GM23248 (cell line): ENCODE measurements at places on chromosomes 13 and 19.

DNA sequence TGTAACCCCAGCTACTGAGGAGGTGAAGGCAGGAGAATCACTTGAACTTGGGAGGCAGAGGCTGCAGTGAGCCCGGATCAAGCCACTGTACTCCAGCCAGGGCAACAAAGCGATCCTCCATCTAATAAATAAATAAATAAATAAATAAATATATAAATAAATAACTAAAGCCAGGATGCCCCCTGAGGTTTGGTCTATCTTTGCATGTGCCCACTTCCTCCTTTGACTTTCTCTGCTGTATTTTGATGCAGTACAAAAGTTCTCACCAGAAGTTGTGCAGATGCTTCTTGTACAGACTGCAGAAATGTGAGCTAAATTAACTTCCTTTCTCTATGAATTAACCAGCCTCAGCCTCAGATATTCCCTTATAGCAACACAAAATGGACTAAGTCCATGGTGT is 6.5 kb upstream of the N4BP2L2 start:
- H3K36me3 ChIP-seq, result no peaks in the 10 kb centered on the region
- no peak overlapping the region for H3K27ac ChIP-seq
- H3K27me3 ChIP-seq, result 0 out of 2 replicates have a peak, but pooled peaks cover 3% of the 10 kb centered on the region
- DNase-seq, result no peak
- H3K4me1 ChIP-seq, result no peaks in the 10 kb centered on the region

- H3K36me3 ChIP-seq, result no peaks in the 10 kb centered on the region
- DNase-seq, result no peak
- no peaks in the 10 kb centered on the region for H3K27me3 ChIP-seq
- H3K27ac ChIP-seq, result no peak overlapping the region
- H3K4me1 ChIP-seq, result 0 out of 2 replicates have a peak, but pooled peaks cover 7% of the 10 kb centered on the region
Measured at GRCh38 chr19:15436826-15437110, 13.0 kb downstream of the WIZ start.

- DNase-seq, result no peak
- 0 out of 2 replicates have a peak, but pooled peaks cover 9% of the 10 kb centered on the region for H3K27me3 ChIP-seq
- H3K27ac ChIP-seq, result no peak overlapping the region
- H3K36me3 ChIP-seq, result no peaks in the 10 kb centered on the region
- H3K4me1 ChIP-seq, result no peaks in the 10 kb centered on the region
- no peak overlapping the region for H3K4me3 ChIP-seq
Measured at GRCh38 chr13:102327119-102327617, 74.7 kb downstream of the FGF14 start.

DNA sequence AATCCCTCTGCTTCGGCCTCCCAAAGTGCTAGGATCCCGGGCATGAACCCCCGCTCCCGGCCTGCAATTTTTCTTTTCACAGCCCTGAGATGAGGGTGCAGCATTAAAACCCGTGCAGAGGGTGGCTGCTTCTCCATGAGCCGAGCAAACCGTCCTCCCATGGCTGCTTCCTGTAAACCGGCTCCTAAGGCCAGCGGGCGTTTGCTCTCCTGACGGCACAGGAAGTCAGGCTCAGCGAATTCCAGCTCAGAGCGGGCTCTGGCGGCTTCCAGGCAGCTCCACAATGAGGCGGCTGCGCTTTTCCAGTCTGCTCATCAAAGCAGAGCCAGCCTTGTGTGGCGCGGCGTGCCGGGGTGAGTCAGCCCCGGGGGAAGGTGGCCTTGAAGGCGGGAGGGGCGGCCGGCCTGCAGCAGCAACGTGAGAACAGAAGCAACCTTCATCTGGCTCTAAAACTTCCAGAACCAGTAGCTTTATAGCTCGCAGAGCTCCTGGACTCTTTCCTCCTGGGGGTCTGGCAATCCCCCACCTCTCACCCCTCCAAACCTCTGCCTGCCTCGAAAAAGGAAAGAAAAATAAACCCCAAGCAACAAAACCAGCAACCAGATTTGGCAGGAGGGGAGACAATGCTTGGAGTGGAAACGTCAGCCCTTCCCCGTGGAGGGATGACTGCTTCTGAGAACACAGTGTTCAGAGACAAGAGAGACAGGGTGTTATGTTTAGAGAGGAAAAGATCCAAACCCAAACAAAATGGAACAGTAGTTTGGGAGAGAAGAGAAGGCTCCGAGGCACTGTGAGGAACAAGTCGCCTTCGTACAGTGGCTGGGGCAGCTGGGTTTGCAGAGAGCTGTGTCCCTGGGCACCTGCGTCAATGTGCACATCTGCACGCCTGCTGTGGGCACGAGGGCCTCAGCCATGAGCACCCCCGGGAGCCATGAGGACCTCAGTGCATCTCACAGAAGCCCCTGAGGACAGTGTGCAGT is 67.8 kb downstream of the GADD45B start:
- no peaks in the 10 kb centered on the region for H3K36me3 ChIP-seq
- DNase-seq, result peak; percentile 100
- H3K4me1 ChIP-seq, result peaks cover 49% of the 10 kb centered on the region
- peak overlapping the region; percentile 98 for H3K27ac ChIP-seq

DNA sequence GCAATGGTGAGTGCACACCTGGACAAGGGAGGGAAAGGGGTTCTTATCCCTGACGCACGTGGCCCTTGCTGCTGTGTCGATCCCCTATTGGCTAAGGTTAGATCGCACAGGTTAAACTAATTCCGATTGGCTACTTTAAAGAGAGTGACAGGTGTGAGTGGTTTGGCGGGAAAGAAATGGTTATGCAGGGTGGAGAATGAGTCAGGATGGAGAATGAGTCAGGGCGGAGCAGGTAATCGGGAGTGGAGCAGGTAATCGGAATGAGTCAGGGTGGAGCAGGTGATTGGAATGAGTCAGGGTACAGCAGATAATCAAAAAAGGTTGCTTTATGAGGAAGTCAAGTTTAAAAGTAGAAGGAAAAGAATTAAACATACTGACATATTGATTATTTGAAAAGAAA is 24.4 kb upstream of the SIAH3 start:
- H3K36me3 ChIP-seq, result no peaks in the 10 kb centered on the region
- peaks cover 10% of the 10 kb centered on the region for H3K4me1 ChIP-seq
- no peak for DNase-seq
- H3K27ac ChIP-seq, result no peak overlapping the region
- H3K4me3 ChIP-seq, result no peak overlapping the region

DNA sequence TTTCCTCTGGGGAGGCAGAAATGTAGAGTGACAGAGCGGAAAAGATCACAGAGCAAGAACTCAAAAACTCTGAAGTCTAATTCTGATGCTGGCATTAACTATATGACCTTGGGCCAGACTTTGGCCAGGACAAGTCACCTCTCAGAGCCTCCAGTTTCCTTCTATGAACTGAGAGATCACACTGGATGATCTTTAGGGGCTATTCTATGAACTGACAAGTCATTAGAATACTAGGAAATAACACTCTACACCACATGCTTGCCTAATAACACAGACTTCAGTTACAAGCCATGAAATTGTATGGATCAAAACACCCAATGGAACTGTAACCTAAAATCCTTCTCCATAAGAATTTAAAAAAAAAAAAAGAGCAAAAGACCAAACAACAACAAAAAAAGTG is 16.9 kb downstream of the SLC25A30 start:
- no peaks in the 10 kb centered on the region for H3K27me3 ChIP-seq
- H3K4me1 ChIP-seq, result no peaks in the 10 kb centered on the region
- no peak overlapping the region for H3K4me3 ChIP-seq
- peaks cover 12% of the 10 kb centered on the region; the same call in 1 of the 2 replicates for H3K36me3 ChIP-seq
- no peak overlapping the region for H3K27ac ChIP-seq
- DNase-seq, result no peak

DNA sequence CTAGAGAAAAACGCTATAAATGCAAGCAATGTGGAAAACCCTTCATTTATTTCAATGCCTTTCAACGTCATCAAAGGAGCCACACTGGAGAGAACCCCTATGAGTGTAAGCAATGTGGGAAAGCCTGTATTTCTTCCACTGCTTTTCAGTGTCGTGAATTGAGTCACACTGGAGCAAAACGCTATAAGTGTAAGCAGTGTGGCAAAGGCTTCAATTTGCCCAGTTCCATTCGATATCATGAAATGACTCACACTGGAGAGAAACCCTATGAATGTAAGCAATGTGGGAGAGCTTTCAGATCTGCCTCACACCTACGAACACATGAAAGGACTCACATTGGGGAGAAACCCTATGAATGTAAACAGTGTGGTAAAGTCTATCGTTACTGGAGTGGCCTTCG is 27.4 kb downstream of the ZNF20 start:
- no peaks in the 10 kb centered on the region for H3K27me3 ChIP-seq
- H3K36me3 ChIP-seq, result peaks cover 27% of the 10 kb centered on the region
- no peak overlapping the region for H3K27ac ChIP-seq
- H3K4me3 ChIP-seq, result no peak overlapping the region

DNA sequence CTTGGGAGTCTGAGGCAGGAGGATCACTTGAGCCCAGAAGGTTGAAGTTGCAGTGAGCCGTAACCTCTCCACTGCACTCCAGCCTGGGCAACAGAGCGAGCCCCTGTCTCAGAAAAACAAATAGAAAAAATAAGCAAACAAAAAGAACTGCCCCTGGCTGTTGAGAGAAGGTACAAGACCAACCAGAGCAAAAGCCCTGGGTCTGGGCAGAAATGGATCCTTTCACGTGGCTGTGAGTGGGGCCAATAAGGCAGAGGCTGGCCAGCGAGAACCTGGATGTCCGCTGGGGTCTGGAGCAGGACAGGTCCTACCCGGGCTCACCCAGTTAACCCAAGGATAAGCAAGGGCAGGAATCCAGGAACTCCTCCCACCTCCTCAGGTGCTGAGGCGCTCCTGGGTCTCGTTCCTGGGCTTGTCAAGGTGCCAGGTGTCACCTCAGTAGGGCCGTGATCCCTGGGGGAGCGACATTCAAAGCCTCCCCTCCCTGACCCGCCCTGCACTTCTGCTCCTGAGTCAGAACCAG is 4.7 kb upstream of the SLC5A5 start:
- DNase-seq, result no peak
- H3K36me3 ChIP-seq, result peaks cover 32% of the 10 kb centered on the region; the same call in 1 of the 2 replicates
- peaks cover 16% of the 10 kb centered on the region; the same call in 1 of the 2 replicates for H3K27me3 ChIP-seq
